ENCODE measurements at places on chromosomes 7 and 10.

- no peak for DNase-seq
These were observed 80.0 kb downstream of the FBXL13 start for GRCh38 chr7:102994567-102994966.

- DNase-seq, result no peak
These were observed 130.6 kb upstream of the NPVF start for GRCh38 chr7:25358926-25359325.

DNA sequence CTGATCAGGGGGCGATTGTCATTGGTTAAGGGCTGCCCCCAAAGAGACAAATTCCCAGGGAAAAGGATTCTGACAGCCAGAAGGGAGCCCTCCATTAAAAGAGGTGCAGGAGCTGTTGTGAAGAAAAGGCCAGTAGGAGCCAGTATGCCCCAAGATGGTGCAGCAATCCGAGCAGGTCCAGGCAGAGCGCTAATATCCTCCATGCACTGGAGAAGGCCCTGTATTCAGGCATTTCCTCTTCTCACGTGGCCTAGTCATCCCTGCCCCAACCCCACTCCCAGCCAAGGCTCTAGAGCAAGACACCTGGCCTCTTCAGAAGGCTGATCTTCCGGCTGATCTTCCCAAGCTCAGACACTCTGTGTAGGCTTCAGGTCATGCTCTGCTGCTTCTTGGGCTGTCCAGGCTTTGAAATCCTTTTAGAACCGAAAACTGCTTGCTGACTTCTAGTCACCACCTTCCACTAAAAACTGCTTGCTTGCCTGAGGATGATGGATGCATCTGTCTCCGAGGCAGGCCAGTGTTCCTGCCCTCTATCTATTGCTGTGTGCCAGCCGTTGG lies 77.4 kb downstream of the CYP26A1 start:
- DNase-seq, result no peak

DNA sequence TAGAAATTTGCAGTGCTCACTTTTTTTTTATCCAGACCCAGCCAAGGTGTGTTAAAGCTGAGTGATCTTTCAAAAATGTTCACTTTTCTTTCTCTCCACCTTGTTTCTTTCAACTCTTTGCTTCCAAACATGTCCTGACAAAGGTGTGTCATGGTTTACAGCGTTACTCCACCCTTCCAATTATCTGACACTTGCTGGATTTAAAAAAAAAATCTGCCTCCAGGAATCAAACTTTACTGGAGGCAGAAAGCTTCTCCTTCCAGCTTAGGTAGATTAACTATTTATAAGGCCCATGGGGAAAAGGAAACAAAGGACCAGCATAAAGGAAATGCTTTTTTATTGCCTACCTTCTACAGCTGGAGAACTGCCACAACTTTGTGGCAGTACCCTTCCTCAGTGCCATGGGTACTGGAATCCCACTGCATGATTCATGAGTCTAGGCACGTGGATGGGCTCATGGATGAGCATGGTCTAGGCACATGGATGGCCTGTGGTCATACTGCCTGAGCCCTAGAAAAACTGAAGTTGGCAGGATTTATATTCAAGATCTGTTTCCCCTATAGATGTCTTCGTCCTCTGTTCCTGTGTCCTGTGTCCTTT lies at the start of gene COL17A1:
COL17A1 (minus strand) TSS at position 80 of the 600 bp plus-strand sequence. CDS start 5,207 bp downstream, outside the sequence.
- no peak for DNase-seq
